Effector memory CD4-positive, alpha-beta T cell (primary cell): ENCODE measurements at places on chromosomes 16 and 17.
A peak's percentile ranks its signal among the peaks of the same experiment; 100 is the strongest.

- no peak for DNase-seq
Observed at GRCh38 chr17:82039695-82040299, 2.3 kb upstream of the DCXR start.

DNA sequence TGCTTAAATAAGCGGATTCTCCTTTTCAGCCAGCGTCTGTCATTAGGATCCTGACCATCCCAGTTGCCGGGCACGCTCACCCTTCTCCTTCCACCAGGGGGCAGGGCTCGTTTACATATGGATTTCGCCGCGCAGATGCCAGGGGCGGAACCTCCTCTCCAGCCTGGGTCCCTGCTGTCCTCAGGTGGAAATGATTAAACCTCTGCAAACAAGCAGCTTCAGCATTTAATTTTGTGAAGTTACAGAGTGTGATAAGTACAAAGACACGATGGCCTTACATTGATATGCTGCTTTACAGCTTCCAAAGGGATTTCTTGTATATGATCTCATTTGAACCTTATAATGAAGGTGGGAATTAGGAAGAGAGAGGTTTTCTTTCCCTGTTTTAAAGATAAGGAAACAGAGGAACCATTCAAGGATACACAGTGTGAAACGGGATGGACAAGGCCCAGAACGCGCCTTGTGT lies 3.9 kb upstream of the KRT28 start:
- DNase-seq, result peak; percentile 47

- DNase-seq, result no peak
Observed at GRCh38 chr16:73095885-73096421, 48.0 kb upstream of the ZFHX3 start.

GRCh38 chr17:61247439-61247838 lies 152.2 kb upstream of the TBX2 start:
- no peak for DNase-seq

DNA sequence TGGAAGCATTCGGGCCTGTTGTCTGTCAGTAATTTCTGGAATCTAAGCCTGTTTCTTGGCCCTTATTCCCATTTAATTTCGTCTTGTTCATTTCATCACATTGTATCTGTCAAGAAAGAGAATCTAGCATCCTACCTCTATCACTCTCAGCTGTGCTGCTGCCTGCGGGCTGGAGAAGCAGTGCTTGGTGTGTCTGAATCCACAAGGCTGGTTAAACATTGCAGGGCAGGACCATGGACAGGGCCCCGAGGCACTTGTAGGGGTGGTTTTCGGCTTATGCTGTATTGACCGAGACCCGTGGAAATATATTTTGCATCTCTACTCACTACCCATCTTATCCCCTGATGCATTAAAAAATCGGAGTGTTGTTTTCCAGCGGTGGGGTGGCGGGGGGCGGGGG lies 3.1 kb downstream of the RAB11FIP4 start:
- DNase-seq, result no peak

GRCh38 chr16:16022683-16023064 lies 73.3 kb downstream of the ABCC1 start:
- DNase-seq, result no peak

DNA sequence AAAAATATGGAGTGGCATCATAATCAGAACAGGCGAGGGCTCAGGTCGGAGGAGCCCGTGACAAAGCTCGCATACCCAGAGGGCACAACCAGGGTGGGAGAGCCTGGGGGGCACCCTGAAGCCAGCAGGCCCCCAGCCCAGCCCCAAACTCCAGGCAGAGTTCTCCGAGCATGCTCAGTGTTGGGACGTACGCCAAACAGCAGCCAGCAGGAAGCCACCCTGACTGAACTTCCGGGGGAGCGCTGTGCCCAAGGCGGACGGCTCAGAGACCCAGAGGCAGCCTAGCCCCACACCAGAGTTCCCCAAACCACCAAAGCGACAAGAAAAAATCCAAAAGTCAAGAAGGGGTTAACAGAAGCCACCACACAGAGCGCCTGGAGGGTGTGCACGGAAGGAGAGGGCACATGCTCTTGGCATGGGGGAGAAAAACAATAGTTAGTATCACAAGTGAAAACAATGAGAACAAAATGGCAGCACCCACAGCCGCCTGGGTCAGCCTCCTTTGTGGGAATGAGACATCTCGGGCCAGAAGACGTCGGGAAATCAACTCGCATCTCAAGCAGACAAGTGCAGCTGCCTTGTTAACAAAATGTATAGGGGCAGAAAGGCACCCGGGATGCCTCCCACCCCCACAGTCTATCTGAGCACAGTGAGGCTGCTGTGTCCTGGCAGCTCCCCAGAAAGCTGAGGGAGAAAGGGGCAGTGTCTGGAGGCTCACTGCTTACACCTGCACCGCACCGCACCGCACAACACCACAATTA lies 11.9 kb downstream of the EXOC7 start:
- no peak for DNase-seq

DNA sequence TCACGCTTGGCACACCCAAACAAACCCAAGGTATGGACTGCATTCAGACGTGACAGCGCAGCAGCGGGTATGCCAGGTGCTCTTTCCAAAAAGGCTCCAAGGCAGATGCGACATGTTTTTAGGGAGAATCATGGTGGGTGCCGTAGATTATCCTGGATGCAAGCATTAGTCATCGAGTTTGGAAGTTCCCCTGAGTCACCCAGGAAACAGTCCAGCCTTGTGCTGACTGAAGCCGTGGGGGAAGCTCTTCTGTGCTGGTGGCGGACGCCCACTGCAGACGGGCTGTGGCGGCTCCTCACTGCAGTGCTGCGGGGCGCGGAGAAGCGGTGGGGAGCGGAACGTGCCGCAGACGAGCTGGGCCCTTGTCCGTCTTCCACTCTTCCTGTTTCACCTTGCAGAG lies 13.9 kb downstream of the JPT2 start:
- DNase-seq, result no peak

DNA sequence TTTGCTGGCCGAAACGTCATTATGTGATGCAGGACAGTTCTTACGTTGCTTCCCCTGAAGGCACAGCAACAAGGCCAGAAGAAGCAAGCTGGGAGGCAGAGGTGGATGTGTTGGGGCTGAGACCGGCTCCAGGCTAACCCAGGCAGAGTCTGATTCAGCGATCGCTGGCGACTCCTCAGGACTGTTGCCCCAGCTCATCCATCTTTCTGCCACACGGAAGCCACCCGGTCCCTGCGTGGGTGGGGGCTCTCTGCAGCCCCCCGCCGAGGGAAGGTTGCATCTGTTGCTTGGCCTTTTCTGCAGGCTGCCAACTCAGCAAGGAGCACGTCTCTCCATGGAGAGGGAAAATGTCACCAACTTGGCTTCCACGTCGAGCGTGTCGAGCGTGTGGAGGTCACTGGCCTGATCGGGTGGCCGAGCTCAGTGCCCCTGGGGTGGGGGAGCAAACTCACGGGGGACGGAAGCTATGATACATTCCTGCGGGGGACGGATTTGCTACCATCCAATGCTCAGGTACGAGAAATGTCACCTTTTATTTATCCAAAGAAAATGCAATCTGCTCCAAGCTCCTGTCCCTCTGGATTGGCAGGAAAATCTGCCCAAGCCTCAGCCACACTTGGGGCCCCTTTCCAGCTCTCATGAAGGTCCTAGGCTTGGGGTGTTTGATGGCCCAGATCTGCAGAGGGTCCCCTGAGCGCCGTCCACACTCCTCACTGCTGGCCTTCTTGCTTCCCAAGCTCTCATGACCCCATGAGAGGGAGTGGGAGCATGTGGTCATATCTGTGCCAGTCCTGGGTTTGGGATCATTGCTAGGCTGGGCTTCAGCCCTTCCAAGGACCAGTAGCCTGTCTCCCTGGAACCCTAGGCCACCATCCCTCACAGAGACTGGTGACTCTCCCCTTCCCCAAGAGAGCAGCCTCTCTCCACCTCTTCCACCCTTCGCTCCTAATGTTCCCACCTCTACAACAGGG lies 69.4 kb downstream of the RPH3AL start:
- no peak for DNase-seq

DNA sequence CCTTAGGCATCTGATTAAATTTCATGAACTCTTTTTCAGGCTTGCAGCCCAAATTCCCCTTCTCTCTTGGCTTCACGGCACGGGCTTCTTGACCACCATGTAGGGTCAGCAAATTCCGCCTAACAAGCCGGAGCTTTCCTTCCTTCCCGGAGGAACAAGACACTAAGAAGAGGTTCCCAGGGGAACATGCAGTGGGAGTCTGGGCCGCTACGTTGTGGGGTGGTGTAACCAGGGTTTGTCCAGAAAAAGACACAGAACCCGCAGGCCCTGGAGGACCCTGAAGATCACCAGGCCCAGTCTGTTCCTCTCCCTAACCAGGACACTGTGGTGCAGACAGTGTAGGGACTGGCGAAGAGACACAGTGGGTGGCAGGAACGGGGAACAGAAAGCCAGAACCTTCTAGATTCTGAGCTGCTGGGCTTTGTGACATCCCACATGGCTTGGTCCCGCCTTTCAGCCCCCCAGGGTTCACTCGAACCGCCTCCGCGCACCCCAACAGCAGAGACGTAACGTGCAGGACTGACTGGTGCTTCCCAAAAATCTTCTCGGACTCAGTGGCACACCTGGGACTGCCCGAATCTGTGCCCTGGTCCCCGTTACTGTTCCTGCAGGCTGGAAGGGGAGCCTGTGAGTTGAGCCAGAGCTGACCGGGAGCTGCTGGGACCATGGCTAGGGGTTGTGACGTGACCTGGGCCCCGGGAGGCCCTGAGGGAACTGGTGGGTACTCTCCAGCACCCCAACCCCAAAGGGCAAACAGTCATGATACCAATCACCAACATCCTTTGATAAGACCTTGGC lies 55.2 kb downstream of the TBC1D16 start:
- DNase-seq, result no peak

- DNase-seq, result no peak
Observed at GRCh38 chr16:3835089-3835602, 45.4 kb downstream of the CREBBP start.

DNA sequence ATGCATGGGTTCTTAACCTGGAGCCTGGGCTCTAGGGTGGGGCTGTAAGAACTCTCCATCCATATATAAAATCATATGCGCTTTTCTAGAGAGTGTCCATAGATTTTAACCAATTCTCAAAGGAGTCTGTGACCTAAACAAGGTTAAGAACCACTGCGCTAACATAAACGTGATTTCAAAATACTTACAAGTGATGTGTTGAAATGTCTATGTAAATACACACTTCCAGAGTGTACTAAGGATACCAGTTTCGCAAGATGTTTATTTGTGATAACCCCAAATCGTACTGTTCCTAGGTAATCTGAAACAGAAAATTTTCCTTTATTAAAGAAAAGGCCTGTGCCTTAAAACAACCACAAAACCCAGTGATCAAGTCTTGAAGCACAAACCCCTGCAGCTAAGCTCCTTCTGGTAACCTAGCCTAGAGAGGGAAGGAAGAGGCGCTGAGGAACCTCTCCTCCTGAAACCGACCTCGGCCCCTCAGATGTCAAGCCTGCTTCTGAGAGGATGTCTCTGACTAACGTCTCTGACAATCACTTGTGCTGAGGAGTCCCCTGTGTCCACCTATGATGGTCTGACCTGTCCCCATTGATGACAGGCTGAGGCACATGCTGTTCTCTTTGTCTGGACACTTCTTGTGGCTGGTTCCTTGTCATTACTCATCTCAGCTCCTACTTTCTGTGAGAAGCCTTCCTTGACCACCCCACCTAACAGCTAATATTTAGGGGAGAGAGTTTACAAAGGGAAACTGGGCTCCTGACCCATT lies 32.2 kb downstream of the SNN start:
- no peak for DNase-seq
